ENCODE measurements at places on chromosomes 13 and 19.

DNA sequence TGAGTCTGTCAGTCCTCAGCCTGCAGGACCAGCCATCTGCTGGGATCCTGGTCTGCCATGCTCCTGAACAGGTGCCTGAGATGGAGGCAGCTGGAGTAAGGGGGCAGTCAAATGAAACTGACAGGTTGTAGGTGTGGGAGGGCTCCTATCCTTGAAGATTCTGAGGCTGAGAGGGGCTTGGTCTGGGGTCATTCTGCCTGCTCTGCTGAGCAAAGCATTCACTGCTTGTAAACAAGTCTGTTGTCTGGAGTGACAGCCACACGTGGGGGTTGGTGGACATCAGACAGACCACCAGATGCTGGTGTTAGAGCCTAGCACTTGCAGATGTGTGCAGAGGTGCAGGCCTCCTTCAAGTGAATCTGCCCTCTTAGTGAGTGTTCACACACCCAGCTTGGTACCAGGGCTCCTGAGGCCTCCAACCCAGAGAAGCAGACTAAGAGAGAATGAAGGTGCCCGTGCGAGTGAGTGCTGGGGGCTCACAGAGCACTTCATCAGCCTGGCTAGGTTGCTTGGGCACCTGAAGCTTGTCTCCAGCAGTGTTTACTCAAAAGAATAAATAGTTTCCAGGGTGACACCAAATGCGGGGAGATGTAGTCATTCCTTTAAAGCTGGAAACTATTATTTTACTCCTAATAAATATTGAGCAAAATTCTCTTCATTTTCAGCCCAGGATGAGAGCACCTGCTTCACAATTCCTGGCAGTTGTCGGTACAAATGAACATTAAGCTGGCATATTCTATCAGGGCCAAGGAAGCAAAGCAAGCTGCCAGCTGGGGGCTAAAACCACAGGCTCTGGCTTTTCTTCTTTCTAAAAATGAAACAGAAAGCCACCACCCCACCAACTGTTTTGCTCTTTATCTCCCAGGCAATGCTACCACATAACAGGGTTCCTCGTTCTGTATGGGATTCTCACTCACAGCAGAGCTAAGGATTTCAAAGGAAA, 82.3 kb downstream of the RNASEH2B start:
- DNase-seq, result no peak

DNA sequence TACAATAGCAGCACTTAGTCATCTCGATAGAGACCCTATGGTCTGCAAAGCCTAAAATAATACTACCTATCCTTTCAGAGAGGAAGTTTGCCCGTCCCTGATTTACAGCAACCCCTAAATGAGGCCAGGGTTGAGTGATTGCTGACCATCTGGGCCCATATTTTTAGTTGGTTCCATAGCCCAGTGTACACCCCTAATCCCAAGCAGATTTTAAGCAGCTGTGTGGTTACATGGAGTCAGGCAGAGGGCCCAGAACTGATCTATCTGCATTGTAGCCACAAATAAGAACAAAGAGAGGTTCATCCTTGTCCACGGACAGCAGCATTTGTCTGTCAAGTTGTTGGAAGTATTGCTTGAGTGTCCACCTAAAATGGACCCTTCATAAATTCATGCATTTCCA, 148.2 kb downstream of the DCT start:
- DNase-seq, result no peak

- DNase-seq, result no peak
Measured at GRCh38 chr19:15732388-15732787, 4.6 kb downstream of the OR10H2 start.

- no peak for DNase-seq
Measured at GRCh38 chr19:53055117-53055516, 10.6 kb downstream of the ERVV-2 start.

DNA sequence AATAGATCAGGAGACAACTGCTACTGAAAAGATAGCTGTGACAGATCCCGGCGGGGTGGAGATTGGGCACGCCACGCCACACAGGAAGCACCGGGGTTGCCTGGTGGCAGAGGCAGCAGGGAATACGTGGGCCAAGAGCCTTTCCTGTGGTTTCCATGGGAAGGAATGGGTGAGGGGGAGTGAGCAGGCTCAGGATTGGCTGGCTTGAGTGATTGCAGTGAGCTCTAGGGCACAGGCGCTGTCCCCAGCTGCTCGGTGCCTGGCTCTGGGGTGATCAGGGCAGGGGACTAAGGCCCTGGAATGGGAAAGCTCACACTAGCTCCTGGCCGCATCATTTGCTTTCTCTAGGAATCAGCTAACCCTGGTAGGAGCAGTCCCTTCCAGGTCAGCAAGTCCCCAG, 166.1 kb downstream of the USP12 start:
- DNase-seq, result no peak

- DNase-seq, result no peak
Measured at GRCh38 chr13:89688918-89689317, 1658.6 kb upstream of the MIR17HG start.

DNA sequence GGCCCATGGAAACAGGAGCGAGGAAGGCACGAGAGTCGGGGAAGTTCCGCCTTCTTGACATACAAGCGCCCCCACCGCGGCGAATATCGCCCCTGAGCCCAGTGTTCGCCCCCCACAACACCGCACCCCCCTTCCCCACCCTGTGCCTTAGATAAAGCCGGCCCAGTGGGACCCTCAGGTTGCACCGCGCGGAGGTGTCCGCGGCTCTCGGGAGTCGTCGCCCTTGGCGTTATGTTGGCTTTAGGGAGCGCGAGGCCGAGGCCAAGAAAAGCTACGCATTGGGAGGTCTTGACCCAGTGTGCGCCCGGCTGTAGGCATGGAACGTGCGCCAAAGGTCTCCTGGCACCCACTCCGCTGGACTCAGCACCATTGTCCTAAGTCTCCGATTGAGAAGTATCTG, 603 bp upstream of the ZNF132 start:
- no peak for DNase-seq

GRCh38 chr19:37551129-37551993, 43.2 kb downstream of the ZNF571 start:
- DNase-seq, result no peak

DNA sequence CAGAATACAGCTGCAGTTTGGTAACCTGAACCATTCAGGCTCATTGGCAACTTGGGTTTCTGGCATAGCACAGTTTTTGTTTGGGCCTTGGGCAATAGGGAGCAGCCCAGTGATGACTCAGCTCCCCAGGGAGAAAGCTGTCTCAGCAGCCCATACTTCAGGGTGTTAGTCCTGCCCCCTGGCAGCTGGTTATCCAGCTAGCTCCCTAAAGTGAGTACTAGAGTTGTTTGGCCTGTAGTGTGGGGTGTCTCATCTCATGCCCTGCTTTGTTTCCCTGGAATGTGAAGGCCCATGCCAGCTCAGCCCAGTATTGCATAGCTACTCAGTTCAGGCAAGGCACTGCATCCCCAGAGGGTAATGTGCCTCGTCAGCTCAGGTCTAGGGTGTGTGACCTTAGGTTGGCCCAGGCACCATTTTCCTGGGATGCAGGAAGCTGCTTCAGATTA, 18.2 kb upstream of the ZNF543 start:
- DNase-seq, result peak; percentile 82

DNA sequence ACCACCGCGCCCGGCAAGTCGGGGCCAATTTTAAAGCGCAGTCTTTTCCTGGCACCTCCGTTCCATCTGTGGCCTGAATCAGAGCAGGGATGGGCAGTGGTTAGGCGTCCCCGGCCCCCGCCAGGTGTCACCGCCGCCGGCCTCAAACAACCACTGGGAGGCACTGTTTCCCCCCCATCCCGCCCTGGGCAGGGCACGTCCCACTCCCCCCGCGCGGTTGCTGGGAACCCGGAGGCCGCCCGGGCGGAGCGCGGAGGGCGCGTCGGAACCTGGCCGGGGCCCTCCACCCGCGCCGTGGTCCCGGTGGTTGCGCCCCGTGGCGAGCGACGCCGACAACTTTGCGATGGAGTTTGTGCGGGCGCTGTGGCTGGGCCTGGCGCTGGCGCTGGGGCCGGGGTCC, at the start of gene GRIN3B:
Gene GRIN3B (plus strand): TSS at position 325 of the 400 bp plus-strand sequence. CDS start 19 bp downstream, at position 344.
- DNase-seq, result no peak

- DNase-seq, result no peak
Measured at GRCh38 chr19:24069905-24070657, 16.9 kb upstream of the ZNF254 start.

DNA sequence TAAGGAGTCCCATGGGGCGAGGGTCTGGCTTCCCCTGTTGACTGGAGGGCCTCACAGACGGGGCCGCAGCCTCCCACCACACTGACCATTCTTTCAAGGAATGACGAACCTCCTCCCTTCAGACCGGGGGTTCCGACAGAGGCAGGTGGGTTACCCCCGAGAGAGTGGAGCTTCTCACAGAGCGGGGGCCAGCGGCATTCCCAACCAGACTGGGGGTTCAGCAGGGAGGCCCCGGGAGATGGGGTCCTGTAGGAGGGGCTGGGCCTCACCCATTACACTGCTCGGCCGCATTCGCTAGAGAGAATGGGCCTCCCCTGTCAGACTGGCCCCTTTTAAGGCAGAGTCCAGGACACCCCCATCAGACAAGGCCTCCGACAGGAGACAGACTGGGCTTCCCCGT, 15.6 kb upstream of the C2CD4C start:
- no peak for DNase-seq

- no peak for DNase-seq
Measured at GRCh38 chr19:6126335-6126974, 9.0 kb upstream of the ACSBG2 start.

DNA sequence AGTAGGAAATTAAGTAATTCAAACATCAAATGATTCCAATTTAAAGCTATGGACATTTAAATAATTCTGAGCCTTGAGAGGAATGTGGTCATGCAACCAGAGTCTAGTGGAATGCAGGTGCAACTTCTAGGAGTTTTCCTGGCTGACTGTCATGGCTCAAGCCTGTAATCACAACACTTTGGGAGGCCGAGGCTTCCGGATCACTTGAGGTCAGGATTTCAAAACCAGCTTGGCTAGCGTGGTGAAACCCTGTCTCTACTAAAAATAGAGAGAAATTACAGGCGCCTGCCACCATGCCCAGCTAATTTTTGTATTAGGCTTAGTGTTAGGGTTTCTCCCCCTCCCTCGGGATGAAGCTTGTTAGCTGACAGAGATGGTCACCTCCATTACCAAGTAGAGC, 6.4 kb downstream of the ZNF808 start:
- no peak for DNase-seq

GRCh38 chr13:27524981-27525975, 74.9 kb upstream of the MTIF3 start:
- DNase-seq, result no peak

DNA sequence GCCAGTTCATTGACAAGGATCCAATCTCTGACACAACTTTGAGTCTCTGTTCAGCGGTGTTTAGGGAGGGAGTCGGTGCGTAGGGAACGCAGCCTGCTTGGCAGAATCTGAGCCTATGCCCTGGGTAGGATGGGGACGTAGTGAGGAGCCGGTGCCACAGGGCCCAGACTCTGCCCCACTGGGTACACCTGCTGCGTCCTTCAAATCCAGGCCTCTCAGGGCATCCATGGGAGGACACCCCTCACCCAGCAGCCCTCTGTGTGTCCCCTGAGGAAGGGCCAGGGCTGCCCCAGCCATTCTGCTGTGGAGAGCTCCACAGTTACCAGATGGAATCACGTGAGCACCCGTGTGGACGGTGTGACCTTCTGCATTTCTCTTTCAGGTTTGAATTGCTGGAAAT, 133.2 kb upstream of the MCF2L start:
- DNase-seq, result no peak

GRCh38 chr19:51138549-51138979, 3.5 kb upstream of the SIGLEC7 start:
- DNase-seq, result no peak

DNA sequence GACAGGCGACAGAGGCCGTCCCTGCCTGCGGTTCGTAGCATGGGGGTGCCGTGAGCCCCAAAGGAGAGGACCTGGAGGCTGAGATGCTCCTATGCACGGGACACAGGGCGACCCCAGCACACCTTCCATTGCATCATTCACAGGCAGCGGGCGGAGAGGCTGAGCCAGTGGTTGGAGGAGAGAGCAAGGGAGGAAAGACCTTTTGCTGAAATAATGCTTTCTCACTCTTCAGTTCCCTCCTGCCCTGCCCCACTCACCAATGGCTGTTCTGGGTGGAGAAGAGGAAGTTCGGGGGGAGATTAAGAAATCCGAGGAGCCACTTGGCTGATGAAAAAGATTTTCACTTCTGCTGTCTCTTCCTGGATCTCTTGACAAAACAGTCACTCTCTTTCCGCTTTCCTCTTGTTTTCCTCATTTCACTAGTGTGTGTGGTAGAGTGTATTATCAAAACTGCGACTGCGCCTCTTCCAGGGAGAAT, at the start of gene NLRP12:
Gene NLRP12 (minus strand): TSS at position 181 of the 478 bp plus-strand sequence. CDS start 140 bp downstream, at position 41.
- no peak for DNase-seq

DNA sequence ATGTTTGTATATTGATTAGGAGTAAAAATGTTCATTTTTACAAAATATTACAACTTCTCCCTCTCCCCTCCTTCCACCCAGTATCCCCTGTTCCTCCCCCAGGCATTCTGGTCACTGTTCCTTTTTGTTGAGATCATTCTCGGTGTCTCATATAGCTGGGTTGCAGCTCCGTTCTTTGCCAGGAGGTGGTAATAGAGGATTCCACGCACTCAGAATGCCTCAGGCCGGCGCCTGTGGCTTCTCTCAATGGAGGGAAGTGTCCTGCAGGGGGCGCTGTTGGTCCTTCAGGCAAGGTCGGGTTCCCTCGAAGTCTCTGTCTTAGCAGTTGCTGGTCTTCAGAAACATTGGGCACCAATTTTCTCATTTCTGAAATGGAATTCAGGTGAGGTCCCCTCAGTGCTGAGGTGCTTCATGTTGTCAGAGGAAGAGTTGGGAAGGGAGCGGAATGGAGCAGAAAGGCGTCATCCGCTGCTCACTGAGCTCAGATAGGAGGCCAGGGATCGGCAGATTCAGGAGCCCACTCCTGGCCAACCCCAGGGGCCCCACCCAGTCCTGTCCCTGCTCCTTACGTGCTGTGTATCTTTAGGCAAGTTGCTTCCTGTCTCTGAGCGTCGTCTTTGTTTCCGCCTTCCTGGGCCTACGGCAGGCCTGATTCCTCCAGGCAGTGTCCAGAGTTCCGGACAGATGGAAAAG, 10.3 kb upstream of the GARIN5A start:
- DNase-seq, result no peak

DNA sequence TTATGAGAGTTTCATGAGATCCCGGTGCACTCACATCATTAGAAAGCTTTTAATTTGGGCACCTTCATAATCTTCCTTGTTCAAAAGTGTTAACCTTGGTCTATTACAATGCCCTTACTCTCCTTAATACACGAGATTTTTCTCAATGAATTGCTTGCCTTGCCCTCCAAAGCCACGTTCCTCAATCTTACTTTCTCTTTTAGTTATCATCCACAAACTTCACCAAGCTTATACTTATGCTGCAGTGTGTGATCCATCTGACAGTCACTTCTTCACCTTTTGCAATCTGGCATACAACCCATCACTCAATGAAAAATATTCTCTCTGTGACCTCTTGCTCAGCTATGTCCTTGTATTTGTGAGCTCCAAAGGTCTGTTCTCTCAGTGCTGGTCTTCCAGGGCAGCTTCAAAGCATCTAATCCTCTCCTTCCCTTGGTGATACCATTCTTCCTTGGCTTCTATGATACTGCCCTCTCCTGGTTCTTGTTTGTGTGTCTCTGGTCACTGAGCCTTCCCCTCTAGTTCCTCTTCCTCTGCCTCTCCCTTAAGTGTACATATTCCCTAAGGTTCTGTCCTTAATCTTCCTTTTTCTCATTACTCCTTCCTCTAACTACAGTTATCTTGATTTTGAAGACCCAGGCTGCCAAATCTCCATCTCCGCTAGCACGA, 202.2 kb upstream of the STARD13 start:
- DNase-seq, result no peak
